ENCODE measurements at places on chromosomes 1 and 21.
A peak's percentile ranks its signal among the peaks of the same experiment; 100 is the strongest.

GRCh38 chr1:94980582-94981574 lies 54.0 kb upstream of the CNN3 start:
- no peak for DNase-seq

GRCh38 chr1:195766709-195767108 lies 841.5 kb downstream of the KCNT2 start:
- no peak for DNase-seq

GRCh38 chr1:107575226-107575625 lies 389.8 kb downstream of the VAV3 start:
- no peak for DNase-seq

DNA sequence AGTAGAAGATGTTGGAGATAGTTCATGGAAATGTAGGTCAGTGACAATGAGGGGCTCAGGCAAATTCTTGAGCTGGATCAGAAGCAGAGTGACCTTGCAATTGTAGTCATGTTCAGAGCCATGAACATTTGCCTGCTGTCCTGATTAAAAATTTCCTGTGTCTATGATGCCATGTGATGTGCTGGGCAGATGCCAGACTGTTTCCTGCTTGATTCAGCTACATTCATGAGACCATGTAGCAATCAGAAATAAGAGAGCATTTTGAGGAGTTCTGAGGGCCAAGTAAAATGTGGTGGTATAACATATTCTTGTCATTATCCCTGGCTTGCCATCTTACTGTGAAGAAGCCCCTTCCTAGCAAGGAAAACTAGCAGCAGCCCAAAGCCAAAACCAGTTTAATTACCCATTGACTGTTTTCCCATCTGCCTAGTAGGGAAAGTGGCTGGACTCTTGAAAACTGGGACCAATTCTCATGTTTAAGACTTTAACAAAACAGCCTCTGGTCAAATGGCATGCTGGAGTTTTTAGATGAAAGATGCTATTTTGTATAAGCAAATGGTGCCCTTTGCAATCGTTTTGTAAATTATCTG lies 118.3 kb downstream of the NOS1AP start:
- no peak for DNase-seq

GRCh38 chr1:12046749-12047119 lies 16.4 kb upstream of the TNFRSF8 start:
- no peak for DNase-seq

DNA sequence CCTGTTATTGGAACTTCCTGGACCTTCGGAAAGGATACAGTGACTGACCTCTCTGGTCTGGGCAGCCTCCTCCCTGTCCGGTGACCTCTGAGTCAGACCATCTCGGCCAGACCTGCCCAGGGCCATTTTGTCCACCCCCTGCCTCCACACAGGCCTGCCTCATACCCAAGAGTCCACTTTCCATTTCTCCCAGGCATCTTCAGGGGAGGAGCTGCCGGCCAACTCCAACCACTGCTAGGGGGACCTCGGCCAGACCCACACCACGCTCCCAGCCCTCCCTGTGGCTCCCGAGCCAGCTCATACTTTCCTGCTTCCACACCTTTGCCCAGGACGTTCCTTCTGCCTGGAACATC lies 29.5 kb upstream of the RUNX3 start:
- DNase-seq, result no peak

DNA sequence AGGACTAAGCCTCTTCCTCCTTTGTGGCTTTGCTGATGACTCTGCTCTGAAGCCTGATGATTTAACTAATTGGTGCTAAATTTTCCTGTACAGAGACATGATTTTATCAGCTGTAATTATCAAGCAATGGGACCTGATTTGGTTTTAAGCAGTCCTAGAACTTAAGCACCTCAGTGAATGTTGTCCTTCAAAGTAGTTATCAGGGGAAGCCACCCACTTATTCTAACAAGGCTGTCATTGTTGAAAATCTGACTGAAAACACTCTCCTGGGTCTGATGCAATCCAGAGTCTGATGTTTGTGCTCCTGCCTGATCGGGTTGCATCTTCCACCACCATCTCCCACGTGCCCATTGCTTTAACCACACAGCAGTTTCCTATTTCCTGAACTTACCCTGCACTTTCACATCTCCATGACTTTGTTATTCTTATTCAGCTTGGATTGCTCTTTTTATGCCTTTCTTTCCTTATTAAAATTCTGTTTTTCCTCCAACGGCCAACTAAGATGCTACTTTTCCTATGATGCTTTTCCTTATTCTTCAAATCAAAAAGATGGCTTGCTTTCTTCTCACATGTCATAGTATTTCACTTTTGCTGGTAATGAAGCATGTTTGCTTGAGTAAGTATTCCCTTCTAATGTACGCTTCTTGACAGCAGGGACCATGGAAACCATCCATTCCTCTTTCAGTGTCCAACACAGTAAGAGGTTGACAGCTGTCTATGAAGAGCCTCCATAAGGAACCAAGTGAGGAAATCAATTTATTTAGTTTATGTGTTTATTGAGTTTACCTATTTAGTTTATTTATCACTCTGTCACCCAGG lies 55.0 kb downstream of the S1PR1 start:
- peak; percentile 87 for DNase-seq

DNA sequence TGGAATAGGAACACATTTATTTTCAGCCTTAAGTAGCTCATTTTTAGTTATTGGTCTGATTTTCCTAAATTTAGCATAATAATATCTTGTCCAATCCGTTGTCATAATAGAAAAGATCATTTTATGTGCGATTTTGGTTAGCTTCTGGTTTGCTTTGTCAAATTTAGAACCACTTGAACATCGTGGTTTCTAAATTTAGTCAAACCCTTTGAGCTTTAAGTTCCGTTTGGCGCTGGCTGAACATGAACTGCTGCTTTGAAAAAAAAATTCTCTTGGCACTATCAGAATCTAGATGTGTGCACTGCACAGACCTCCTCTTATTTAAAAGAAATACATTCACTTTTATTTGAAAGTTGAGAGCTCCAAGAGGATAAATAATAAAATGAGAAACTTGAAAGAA lies 370.6 kb downstream of the PTPRC start:
- DNase-seq, result peak; percentile 81

- DNase-seq, result no peak
These were observed 113.7 kb upstream of the KCTD3 start for GRCh38 chr1:215453440-215453839.

GRCh38 chr1:230737622-230738262 lies 9.4 kb upstream of the CAPN9 start:
- DNase-seq, result no peak
